Spinal cord (tissue), 10 donors: ENCODE measurements at places on chromosomes 6 and 20. TPM values are rescaled to one million over a fixed set of nuclear protein-coding genes. Genes with fewer than 3 reads are reported as not detected.

DNA sequence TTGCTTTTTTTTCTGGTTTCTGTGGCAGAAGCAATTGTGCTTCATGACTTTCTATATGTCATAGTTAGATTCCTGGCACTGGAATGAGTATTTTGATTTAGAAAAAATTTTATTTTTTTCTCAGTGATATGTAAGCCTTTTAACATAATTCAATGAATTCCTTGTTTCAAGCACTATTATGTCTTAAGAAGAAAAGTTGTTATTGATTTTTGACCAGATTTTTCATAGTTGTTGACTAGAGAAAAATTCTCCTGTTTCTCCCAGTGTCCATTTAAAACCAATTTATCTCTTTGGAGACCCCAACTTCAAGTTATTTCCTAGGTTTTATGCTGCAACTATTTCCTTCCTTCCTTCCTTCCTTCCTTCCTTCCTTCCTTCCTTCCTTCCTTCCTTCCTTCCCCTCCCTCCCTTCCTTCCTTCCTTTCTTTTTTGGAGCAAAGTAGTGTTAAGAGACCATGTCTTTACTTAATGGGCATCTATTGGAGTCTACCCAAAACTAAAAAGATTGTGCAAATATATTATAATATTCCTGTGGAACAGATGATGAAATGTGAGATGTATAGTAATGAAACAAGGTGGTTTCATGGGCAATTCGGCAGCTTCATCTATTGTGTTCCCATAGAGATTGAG is 346.9 kb downstream of the RNF144B start:
- H3K4me1 ChIP-seq: no peaks in the 10 kb centered on the region
- H3K4me3 ChIP-seq: no peak overlapping the region
- H3K27ac ChIP-seq: no peak overlapping the region
- H3K27me3 ChIP-seq: no peaks in the 10 kb centered on the region

GRCh38 chr20:38125157-38126056 is 39.7 kb downstream of the TGM2 start:
- no peaks in the 10 kb centered on the region for H3K36me3 ChIP-seq
- peak; percentile 35 for DNase-seq
- no peak overlapping the region for H3K4me3 ChIP-seq
- peaks cover 22% of the 10 kb centered on the region for H3K4me1 ChIP-seq
- peak overlapping the region; percentile 76 for H3K27ac ChIP-seq

GRCh38 chr6:107488875-107489635 is 862 bp upstream of the SOBP start:
- H3K4me1 ChIP-seq: peaks cover 24% of the 10 kb centered on the region
- DNase-seq: no peak
- no peaks in the 10 kb centered on the region for H3K36me3 ChIP-seq
- peak overlapping the region; percentile 87 for H3K27ac ChIP-seq

DNA sequence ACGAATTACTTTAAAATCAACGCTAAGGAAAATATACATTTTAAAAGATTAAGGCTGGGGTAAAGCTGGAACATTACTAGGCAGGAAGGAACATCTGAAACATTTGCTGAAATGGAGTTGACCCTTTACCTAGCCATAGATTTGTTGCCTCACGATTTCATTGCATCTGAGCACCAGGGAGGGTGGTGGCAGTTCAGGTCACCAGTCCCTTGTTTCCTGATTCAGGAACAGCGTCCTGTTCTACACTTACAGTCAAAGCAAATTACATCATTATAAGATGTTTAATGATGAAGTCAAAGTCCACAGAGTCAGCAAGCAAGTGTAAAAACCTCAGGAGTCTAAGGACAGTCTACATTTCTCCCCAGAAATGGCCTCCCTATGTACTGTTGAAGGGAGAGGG is 9.0 kb upstream of the MICA start:
- H3K27me3 ChIP-seq: peaks cover 2% of the 10 kb centered on the region
- DNase-seq: no peak
- no peaks in the 10 kb centered on the region for H3K36me3 ChIP-seq
- no peak overlapping the region for H3K4me3 ChIP-seq
- H3K4me1 ChIP-seq: peaks cover 2% of the 10 kb centered on the region

DNA sequence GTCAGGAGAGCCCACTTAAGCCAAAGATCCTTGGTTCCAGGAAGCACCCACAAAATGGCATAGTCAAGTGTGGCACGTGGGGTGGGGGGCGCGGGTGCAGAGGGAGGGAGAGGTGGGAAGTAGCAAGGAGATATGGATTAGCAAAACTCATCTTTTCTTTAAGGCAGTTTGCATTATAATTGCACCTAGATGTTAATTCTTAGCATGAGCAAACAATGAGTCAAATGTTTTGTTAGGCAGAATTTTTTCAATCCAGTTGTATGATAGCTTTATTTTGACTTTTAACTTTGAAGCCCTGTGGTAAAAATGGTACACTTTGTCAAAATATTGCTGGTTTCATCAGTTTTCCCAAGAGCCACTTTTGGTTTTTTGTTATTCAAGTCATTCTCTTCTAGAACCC is 15.0 kb downstream of the SCAND1 start:
- H3K4me1 ChIP-seq: peaks cover 3% of the 10 kb centered on the region
- H3K4me3 ChIP-seq: no peak overlapping the region
- H3K27ac ChIP-seq: no peak overlapping the region
- H3K27me3 ChIP-seq: no peaks in the 10 kb centered on the region
- H3K36me3 ChIP-seq: peaks cover 26% of the 10 kb centered on the region
- DNase-seq: no peak

- no peak overlapping the region for H3K4me3 ChIP-seq
- H3K27ac ChIP-seq: no peak overlapping the region
- DNase-seq: no peak
- H3K4me1 ChIP-seq: no peaks in the 10 kb centered on the region
- no peaks in the 10 kb centered on the region for H3K27me3 ChIP-seq
- H3K36me3 ChIP-seq: no peaks in the 10 kb centered on the region
Measured at GRCh38 chr20:4635342-4635741, 86.4 kb upstream of the PRND start.

DNA sequence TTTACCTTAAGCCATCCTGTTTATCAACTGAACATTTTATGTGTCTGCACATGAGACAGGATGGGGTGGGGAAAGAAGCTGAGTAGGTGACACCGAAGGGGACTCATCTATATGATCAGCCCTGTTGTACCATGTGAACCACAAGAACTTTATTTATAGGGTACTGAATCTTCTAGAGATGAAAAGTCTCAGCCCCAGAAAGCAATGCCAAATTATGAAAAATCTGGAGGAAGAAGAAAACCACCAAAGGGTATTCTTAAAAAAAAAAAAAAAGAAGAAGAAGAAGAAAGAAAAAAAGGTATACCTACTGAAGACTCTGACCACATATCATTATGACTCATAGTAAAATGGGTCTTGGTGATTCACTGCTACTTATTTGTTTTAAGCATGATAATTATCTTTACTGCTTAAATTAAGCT is 39.8 kb upstream of the HBS1L start:
- no peaks in the 10 kb centered on the region for H3K4me1 ChIP-seq
- H3K27ac ChIP-seq: no peak overlapping the region
- H3K27me3 ChIP-seq: no peaks in the 10 kb centered on the region
- no peak overlapping the region for H3K4me3 ChIP-seq
- H3K36me3 ChIP-seq: no peaks in the 10 kb centered on the region
- DNase-seq: no peak

- peaks cover 76% of the 10 kb centered on the region for H3K36me3 ChIP-seq
- no peak for DNase-seq
- peaks cover 91% of the 10 kb centered on the region for H3K4me1 ChIP-seq
- peak overlapping the region; percentile 92 for H3K27ac ChIP-seq
Measured at GRCh38 chr20:32464401-32465091, 106.4 kb downstream of the ASXL1 start.

DNA sequence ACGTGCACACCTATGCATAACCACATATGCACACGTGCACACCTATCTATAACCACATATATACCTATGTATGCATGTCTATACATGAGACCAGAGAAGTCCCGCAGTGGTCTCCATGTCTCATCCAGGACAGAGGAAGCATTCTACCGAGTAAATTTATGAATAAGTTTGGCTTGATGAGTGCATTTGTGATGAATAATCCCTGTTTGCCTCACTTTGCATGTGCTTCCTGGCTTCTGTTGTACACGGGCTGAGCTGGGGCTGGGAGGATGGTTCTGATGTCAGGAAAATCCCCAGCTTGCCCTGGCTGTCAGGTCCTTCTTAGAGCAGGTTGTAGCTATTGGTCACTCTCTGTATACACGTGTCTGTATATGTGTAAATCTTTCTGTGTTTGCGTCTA is 157.6 kb upstream of the RPS6KA2 start:
- H3K4me3 ChIP-seq: no peak overlapping the region
- DNase-seq: no peak
- no peaks in the 10 kb centered on the region for H3K4me1 ChIP-seq
- no peak overlapping the region for H3K27ac ChIP-seq
- H3K27me3 ChIP-seq: no peaks in the 10 kb centered on the region

DNA sequence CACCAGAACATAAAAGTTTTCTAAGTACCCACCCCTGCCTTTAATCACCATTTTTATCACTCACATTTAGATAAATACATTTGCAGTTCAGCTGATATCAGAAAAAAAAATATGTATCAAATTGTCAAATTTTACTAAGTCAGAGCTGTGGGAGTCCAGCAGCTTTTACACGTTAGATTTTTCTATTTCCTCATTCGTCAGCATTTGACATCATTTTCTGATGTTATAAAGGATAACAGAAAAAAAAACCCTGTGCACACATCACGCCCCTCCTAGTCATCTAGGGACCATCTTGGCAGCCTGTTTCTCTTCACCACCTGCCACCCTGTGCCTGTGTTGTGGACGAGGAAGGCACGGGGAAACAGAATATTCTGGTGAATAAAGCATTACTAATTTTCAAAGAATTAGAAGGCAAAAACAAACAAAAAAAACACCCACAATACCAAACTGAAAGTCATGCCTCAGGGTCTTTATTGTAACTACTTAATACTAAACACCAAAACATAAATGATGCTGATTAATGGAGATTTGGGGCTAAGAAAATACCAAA is 12.4 kb downstream of the B4GALT5 start:
- no peak overlapping the region for H3K27ac ChIP-seq
- no peaks in the 10 kb centered on the region for H3K36me3 ChIP-seq
- DNase-seq: no peak
- H3K4me3 ChIP-seq: no peak overlapping the region
- H3K27me3 ChIP-seq: no peaks in the 10 kb centered on the region

DNA sequence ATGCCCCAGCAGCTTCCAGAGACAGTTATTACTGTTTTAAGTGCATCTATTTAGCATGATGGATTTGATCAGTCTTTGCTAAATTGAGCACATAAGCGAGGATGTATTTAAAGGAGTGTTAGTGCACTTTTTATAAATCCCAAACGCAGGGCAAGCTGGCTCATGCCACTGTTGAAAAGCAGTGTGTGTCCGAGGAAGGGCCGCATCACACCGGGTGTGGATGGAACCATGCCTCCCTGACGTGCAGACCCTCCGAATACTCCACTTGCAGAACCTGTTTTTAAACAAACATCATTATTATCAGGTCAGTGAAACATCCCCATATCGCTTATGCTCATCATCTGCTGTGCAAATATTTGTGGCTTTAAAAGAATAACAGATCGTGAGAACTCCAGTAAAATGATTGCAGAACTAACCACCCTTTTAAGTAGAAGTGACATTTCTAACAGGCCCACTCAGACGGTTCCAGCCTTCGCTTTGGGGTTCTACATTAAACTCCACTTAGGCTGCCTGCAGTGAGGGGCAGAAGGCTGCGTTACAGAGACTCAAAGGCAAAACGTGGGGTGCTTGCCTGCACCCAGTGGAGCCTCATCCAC is 190.1 kb downstream of the CDH4 start:
- DNase-seq: no peak
- H3K36me3 ChIP-seq: no peaks in the 10 kb centered on the region
- no peaks in the 10 kb centered on the region for H3K27me3 ChIP-seq
- no peak overlapping the region for H3K4me3 ChIP-seq

Gene HNF4A
- total RNA-seq: not detected

Gene ARG1
- total RNA-seq: 10.7 TPM

Gene SULF2
- total RNA-seq: 190 TPM

Gene CCND3
- 22.8 TPM for total RNA-seq
